Placental pericyte (primary cell): ENCODE measurements at places on chromosomes 6 and 20. TPM values are rescaled to one million over a fixed set of nuclear protein-coding genes. Genes with fewer than 3 reads are reported as not detected.

PPP1R3G gene
- total RNA-seq = 0.66 and 1.0 TPM in 2 replicates

C6orf118 gene
- total RNA-seq = not detected in 2 replicates

MAS1 gene
- total RNA-seq = not detected in 2 replicates

ATP9A gene
- 25.4 and 27.8 TPM in 2 replicates for total RNA-seq

PLCB1 gene
- total RNA-seq = 14.9 and 58.9 TPM in 2 replicates

PTPRK gene
- total RNA-seq = 105 and 166 TPM in 2 replicates

MICB gene
- 22.5 and 49.2 TPM in 2 replicates for total RNA-seq

HNF4A gene
- not detected in 2 replicates for total RNA-seq

ZNF165 gene
- 0.22 and 0.29 TPM in 2 replicates for total RNA-seq

MUCL3 gene
- not detected in 2 replicates for total RNA-seq

CCDC28A gene
- total RNA-seq = 8.0 and 16.2 TPM in 2 replicates

SNX9 gene
- total RNA-seq = 61.9 and 65.0 TPM in 2 replicates

TBXT gene
- total RNA-seq = not detected in 2 replicates

GGTLC1 gene
- total RNA-seq = not detected in 2 replicates
